ENCODE measurements at places on chromosomes 7 and 10.

- DNase-seq: no peak
Observed at GRCh38 chr7:70926666-70927065, 205.3 kb upstream of the GALNT17 start.

DNA sequence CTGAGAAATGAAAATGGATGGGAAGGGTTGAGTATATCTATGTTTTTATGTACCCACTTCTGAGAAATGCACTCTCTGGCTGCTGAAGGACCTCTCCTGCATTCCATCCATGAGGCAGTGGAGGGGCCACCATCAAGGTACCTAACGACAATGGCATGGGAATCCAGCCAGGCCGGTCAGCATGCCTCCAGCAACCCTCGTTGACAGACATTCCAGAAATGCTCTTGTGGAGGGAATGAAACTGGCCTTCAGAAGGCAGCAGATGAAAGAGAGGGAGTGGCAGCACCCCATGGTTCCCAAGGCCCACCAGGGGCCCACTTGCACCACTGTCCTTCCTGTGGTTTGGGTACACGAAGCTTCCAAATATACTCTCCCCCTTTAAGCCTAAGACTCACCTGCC is 269.0 kb downstream of the ARHGAP12 start:
- no peak for DNase-seq

DNA sequence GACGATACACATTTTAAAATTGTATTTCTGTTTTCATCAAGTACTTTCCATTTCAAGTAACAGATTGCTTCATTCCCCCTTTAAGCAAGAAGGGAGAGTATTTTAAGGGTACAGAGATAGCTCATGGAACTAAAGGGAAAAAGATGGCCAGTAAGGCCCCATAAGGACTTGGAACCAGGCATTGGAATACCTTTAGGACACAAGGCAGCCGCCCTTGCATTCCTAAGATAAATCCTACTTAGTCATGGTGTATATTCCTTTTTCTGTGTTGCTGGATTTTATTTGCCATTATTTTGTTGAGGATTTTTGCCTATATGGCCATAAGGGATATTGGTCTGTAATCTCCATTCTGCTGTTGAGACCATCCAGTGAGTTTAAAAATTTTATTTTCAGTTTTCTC is 49.2 kb downstream of the BTRC start:
- DNase-seq: no peak

GRCh38 chr10:12899546-12899945 is 102.0 kb downstream of the CCDC3 start:
- DNase-seq: no peak

DNA sequence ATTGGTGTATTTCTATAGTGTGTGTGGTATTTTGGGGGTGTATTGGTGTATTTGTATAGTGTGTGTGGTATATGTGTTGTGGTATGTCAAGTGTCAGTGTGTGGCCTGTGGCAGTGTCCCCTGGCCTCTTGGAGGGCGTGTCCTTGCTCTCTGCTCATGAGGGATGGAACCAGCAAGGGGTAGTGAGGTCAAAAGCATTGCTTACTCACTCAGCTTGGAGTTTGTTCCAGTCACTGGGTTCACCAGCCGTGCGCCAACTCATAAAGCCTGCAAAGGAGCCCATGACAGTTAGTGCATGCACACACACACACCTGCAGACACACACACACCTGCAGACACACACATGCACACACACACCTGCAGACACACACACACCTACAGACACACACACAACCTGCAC is 4.3 kb upstream of the TRPV6 start:
- DNase-seq: no peak

DNA sequence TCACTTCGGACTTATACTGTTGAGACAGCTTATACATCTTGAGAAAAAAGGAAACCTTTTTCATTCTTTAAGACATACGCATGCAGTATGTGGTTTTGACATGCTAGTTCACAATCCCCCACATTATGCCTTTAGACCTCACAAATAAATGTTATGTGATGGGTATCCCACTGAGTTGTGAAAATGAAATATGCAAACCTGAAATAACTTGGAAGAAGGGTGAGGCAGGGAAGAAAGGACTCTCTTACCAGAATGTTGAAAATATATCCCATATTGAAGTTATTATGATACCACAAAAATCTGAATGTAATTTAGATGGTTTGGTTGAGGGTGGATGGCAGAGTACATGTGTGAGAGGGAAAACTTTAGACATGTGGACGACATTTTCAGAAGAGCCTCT is 379.8 kb downstream of the BBS9 start:
- DNase-seq: no peak

- no peak for DNase-seq
Observed at GRCh38 chr7:127880454-127880853, 150.8 kb downstream of the LRRC4 start.

- DNase-seq: no peak
Observed at GRCh38 chr7:151491859-151492258, 27.8 kb downstream of the RHEB start.

DNA sequence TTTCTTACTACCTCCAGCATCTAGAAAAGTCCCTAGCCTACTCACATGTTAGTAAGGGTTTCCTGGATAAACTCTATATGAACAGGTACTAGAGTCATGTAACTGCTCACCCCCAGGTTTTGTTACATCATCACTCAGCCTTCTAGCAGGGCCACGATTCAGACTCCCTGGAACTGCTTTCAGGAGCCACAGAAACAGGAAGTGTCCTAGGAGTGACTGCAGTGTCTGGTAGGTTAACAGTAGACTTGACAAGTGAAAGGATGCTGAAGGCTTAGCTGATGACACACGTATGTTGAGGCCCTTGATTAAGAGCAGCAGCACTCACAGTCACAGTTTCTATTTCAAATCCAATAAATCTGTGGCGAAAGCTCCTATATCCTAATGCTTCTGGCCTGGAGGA is 101.2 kb downstream of the DNMBP start:
- no peak for DNase-seq

- peak; percentile 88 for DNase-seq
Observed at GRCh38 chr7:151665368-151665767, 145.7 kb upstream of the RHEB start.

- no peak for DNase-seq
Observed at GRCh38 chr10:89915021-89915420, 213.6 kb downstream of the KIF20B start.

DNA sequence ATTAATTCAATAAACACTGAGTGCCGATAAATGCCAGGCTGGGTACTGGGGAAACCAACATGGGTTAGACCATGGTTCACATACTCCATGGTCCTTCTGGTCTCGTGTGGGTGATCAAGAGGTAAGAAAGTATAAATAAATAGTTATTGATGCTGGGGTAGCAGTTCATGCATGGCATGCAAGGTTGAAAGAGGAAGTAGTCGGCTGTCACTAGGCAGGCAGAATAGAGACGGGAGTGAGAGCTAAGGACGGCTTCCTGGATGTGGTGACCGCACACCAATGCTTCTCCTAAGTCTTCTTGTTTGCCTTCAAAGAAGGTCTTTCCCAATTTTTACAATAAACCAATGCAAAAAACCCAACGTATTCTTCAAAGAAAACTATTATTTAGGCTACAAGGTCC is 208.6 kb downstream of the ADAM12 start:
- DNase-seq: no peak

DNA sequence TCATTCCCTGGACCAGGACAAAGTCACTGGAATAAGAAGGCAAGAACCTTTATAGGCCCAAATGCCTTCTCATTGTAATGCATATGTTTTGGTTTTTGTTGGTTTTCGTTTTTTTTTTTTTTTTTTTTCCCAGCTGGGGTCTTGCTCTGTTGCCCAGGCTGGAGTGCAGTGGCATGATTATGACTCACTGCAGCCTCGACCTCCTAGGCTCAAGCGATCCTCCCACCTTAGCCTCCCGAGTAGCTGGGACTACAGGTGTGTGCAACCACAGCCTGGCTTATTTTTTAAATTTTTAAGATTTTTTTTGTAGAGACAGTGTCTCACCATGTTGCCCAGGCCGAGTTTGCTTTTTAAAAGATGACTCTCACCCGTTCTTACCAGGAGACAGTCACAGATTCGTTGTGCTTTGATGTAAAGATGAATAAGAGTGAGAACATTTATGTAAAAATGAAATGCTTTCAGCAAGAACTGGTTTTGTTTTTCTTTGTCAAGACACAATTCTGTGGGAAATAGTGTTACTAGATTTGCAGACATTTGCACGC is 7.6 kb downstream of the IQCE start:
- DNase-seq: no peak

DNA sequence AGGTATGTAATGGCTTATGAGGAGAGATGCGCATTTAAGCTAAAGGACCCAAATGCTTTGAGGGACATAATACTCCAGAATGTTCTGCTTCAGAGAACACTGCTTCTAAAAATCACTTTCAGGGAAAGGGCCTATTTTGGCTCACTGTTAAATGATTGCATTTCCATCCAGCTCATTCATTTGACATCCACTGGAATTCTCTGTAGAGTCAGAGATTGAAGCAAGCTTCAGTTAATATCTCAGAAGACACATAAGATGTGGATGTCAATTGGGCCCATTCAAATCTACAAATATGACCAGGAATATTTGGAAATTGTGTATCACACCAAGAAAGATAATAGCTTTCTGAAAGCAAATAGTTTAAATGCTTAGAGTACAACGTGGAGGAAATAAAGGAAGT is 209.9 kb upstream of the VSTM2A start:
- no peak for DNase-seq

DNA sequence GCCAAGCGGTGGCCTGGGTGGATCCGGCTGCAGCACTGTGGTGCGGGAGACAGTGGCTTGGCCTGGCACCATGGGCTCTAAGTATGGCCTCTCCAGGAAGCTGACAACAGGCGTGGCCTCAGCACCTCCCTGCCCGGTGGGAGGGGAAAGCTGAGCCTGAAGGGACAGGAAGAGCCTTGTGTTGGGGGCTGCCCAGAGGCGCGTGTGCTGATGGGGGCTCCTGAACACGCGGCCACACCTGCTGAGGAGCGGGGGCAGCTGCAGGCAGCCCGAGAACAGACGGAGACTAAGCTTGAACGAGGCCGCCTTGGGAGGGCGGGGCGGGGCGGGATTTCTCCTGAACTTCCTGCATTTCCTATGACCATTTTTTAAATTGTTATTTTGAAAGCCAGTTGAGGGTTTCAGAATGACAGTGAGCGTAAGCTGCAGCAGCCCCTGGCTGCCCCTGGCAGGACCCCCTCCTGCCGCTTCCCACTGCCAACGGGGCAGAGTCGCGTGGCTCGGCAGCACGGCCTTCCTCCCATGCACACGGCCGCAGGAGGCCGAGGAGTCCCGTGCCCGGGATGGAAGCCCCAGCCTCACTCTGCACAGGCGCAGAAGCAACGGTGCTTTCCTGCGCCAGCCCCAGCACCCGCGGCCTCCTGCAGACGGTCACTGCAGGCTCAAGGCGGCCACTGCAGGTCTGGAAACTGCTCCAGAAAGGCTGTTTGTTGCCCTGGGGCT is 43.2 kb downstream of the DPYSL4 start:
- DNase-seq: no peak

DNA sequence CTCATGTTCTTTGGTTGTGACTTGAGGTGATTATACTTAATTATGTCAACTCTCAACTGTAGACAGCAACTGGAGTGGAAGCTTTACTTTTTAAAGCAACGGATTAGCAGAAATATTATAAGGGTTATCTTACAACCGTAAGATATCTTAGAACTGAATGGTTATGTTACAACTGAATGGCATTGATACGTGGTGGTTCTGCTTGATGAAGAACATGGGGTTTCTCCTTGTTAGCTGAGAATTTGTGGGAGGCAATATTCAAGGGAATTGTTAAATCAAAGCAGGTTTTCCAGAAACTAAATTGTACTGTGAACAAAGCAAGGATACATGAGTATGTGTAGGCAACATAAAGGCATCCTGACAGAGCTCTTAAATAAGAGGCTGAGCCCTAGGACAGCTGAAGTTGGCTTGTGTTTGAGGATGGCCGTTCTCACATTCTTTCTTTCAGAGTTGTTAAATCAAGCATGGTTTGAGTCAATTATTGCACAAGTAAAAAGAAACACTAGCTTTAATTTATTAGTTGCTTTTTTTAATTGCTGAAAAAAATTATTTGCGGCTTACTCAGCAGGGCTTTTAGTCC is 350.0 kb downstream of the PLXDC2 start:
- peak; percentile 75 for DNase-seq

DNA sequence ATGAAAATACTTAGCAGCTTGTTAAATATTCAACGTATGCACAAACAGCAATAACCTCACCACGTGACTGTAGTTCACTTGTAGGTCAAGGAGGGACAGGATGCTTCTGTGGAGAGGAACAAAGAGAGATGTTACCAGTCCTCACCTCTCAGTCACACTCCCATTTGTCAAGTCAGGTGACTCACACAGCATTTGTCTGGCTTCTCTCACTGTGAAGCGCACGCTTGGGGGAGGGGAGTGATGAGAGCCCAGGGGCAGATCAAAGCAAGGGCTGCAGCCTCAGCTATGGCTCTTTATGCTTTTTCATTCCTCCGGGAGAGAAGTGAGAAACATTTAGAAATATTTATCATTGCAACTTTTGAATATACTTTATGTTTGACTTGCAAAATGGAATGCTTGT is 2.9 kb upstream of the RBM20 start:
- DNase-seq: peak; percentile 79

- DNase-seq: peak; percentile 34
Observed at GRCh38 chr10:103845972-103846371, 9.4 kb downstream of the SH3PXD2A start.

DNA sequence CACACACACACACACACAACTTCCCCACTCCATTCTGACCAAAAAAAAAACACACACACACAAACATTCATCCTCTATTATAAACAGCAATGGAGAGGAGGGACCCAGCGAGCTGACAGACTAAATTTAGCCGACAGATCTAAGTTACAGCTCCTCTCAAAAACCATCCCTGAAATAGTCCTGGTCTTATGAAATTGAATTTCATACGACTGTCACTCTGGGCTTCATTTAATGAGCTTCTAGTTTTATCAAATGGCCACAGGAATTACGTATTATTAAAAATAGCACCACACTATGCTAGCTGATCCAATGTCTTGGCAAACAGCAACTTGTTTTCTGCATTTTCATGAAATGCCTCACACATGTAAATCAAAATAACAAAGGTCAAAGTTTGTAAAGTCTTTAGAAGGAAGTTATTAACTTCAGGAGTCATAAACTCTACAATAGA is 131.3 kb upstream of the ASAH2 start:
- DNase-seq: no peak

GRCh38 chr10:44201656-44202055 is 183.2 kb downstream of the CXCL12 start:
- no peak for DNase-seq

GRCh38 chr10:100817268-100817839 is 72.0 kb downstream of the PAX2 start:
- DNase-seq: no peak

- DNase-seq: no peak
Observed at GRCh38 chr7:18474944-18475343, 20.6 kb upstream of the HDAC9 start.

- DNase-seq: no peak
Observed at GRCh38 chr10:75024971-75025523, 86.4 kb upstream of the SAMD8 start.

DNA sequence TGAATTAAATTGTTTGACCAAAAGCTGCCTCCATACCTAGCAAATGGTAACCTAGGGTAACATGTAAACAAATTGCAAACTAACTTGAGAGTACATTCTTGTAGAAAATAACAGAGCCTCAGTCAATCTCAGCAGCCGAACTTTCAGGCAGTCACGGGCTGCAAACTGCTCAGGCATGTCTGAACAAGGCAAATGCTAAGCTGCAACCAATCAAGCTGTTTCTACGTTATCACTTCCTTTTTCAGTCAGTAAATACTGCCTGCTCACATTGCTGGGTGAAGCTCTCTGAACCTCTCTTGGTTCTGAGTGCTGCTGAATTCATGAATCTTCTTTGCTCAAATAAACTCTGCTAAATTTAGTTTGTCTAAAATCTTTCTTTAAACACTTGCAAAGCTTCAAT is 1212.4 kb downstream of the SORCS1 start:
- peak; percentile 56 for DNase-seq
